ENCODE measurements at places on chromosomes 12 and 14. TPM values are rescaled to one million over a fixed set of nuclear protein-coding genes. Genes with fewer than 3 reads are reported as not detected.
A peak's percentile ranks its signal among the peaks of the same experiment; 100 is the strongest.

- DNase-seq: no peak
These were observed 17.5 kb upstream of the ERGIC2 start for GRCh38 chr12:29398495-29398894.

TMEM52B gene
- total RNA-seq: not detected

PTPRR gene
- 0.34 TPM for total RNA-seq

- DNase-seq: no peak
These were observed 1312.9 kb upstream of the FLRT2 start for GRCh38 chr14:84217066-84217465.

GRCh38 chr14:100674897-100675619, 51.6 kb upstream of the DLK1 start:
- no peak for DNase-seq

GRCh38 chr14:94379291-94380224, 8.8 kb downstream of the SERPINA1 start:
- no peak for DNase-seq

DNA sequence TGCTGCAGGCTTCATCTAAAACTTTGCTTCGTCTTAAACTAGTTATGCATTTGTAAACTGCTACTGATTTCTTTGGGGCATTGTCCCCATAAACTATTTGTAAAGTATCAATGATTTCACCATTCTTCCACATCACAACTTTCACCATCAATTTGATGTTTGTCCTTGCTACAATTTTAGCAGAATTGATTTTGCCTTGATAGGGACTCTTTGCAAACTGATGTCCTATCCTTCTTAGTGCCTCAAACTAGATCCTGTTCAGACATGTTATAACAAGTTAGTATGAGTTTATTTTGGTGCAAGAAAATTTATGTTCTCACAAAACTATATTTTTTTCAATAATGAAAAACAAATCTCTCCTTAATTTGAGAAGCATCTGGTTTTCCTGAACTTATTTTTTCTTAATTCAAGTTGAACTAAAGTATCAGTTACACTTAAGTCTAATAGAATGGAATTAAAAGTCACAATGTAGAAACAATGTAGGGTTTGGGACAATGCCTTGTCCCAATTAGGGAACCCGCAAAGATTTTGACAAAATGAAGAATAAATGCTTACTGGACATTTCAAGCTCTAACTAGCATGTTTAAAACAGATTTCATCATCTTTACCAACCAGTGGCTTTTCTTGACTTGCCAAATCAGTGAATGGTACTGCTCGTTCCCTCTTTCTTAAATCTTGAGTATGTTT, 10.1 kb upstream of the ARID4A start:
- no peak for DNase-seq

APOF gene
- total RNA-seq: not detected

- no peak for DNase-seq
These were observed 52.4 kb downstream of the PHLDA1 start for GRCh38 chr12:75979181-75979580.

C14orf132 gene
- total RNA-seq: 552 TPM

GRCh38 chr12:131271724-131272123, 318.0 kb downstream of the ADGRD1 start:
- no peak for DNase-seq

- no peak for DNase-seq
These were observed 192.1 kb upstream of the AMIGO2 start for GRCh38 chr12:47271800-47272239.

GRCh38 chr14:101135796-101136742, 232.5 kb upstream of the RTL1 start:
- DNase-seq: no peak

GRCh38 chr12:76738824-76739579, 24.9 kb upstream of the ZDHHC17 start:
- DNase-seq: no peak

NXPH4 gene
- total RNA-seq: 10.5 TPM

DNA sequence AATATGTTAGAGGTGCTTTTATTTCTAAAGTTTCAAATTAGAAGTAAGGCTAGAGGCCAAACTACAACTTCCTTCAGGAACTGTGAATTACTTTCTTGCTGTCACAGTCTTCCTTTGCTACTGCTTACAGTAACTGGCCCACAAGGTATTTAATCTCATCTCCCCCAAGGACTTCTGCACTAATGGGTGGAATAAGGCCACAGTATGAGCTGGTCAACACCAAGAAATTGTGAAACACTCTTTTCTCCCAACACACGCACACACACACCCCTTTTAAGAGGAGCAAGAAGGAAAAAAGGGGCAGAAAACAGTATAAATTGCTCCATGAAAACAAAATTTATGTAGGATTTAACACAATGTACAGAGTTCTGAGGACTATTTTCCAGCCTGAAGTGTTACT, 45.6 kb downstream of the SCAF11 start:
- DNase-seq: no peak

NID2 gene
- 2.6 TPM for total RNA-seq

DNA sequence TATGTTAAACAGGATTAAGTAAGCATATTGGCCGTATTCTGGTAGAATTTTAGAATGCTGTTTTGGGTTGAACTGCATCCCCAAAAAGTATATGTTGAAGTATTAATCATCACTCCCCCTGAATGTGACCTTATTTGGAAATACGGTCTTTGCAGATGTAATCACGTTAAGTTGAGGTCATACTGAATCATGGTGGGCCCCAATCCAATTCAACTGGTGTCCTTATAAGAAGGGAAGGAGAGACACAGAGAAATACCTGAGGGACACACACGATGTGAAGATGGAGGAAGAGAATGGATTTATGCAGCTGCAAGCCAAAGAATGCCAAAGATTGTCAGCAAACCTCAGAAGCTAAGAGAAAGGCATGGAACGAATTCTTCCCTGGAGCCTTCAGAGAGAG, 268.6 kb downstream of the ITPR2 start:
- DNase-seq: no peak

- DNase-seq: peak; percentile 58
These were observed 53.1 kb downstream of the SIX6 start for GRCh38 chr14:60561845-60562746.

VRTN gene
- total RNA-seq: 0.15 TPM

- no peak for DNase-seq
These were observed 55.9 kb upstream of the TMCC3 start for GRCh38 chr12:94706250-94706661.

- no peak for DNase-seq
These were observed 16.8 kb downstream of the GPATCH2L start for GRCh38 chr14:76168531-76168930.

DNA sequence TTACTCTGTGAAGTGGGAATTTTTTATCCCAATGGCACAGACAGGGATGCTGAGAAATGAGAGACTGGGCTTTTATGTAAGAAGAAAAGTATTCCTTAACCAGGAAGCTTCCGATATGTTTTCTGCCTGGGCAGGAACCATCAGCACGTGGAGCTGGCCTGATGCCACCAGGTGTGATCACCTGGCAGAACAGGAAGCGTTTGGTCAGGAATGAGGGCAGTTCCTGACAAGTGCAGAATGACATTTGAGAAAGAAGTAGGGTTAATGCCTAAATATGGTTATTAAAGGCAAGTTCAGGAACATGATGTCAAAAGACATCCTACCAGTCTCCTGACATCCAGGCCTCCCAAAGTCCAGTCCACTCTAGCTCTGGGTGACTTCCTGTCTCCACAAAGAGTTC, 210.3 kb downstream of the NUAK1 start:
- no peak for DNase-seq

GRCh38 chr12:30862486-30862885, 64.1 kb upstream of the TSPAN11 start:
- DNase-seq: no peak

- DNase-seq: no peak
These were observed 35.2 kb upstream of the CPSF6 start for GRCh38 chr12:69204191-69204590.

KRT77 gene
- total RNA-seq: not detected

Measured in glutamatergic neuron (in vitro differentiated cells).